Fibroblast of skin of right biceps (primary cell): ENCODE measurements at places on chromosomes 1 and 21.

DNA sequence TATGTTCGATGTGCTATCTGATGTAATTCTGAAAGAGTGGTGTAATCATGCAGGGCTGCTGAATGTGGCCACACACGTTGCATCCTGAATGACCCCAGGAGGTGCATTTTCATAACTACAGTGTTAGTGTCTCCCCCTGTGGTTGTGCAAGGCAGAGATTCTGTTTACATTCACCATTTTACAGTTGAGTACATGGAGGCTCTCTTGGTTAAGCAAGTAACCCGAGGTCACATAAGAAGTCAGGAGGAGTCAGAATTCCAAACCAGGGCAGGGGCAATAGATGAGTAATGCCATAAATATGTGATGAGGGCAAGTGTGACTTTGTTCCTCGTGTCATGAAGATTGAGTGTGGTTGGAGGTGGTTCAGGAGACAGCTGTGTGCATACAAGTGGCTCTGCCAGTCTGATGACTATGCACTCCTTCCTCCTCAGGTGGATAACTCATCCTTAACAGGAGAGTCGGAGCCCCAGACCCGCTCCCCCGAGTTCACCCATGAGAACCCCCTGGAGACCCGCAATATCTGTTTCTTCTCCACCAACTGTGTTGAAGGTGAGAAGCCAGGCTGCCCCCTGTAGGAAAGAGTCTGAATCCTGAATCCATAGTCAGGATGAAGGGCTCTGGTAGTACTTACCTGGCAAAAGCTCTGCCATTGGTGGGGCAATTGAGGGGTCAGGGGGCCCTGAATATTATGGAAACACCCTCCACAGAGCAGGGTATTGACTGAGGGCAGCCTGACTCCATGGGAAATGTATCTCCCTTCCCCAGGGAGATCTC is 9.3 kb downstream of the ATP1A2 start:
- peak; percentile 79 for DNase-seq

GRCh38 chr1:156625436-156626078 is 6.3 kb downstream of the HAPLN2 start:
- peak; percentile 14 for DNase-seq

DNA sequence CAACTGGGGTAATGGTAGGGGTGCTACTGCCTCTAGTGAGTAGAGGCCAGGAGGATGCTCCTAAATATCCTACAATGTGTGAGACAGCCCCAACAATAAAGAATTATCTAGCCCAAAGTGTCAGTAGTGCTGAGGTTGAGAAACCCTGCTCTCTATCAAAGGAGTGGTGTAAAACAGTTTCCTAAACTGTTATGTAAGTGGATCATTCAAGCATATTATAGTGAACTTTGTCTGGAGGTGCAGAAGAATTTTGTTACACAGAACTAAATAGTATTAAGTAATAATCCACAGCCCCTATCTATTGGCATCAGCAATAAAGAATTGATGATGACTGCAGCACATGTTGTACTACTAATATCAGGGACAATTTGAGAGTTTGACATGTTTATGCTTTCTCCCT is 20.3 kb upstream of the TARS2 start:
- DNase-seq: no peak

DNA sequence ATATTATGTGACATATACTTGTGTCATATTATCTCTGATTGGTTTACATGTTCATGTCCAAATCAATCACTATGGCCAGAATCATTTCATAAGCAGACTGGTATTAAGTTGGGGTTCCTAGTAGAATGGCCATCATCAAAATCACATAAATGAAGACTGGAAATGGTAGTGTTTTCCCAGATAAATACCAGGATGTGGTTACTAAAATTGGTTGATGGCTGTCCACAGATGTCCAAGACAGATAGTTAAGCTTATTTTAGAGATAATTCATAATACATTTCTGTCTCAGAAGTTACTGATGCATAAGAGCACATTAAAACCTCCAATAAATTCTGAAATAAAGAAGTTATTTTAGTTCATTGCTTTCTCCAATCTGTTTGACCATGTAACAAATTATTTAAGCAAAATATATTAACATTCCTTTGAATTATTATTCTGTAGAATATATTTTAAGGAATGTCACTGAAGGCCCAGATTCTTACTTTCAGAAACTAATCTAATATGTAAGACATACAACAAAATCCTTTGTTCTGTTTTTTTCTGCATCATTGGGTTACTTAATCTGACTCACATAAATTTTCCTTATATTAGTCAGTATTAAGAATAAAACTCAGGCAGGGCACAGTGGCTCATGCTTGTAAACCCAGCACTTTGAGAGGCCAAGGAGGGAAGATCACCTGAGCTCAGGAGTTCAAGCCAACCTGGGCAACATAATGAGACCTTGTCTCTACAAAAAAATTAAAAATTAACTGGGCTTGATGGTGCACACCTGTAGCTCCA is 483.9 kb downstream of the PTPRC start:
- DNase-seq: peak; percentile 64

DNA sequence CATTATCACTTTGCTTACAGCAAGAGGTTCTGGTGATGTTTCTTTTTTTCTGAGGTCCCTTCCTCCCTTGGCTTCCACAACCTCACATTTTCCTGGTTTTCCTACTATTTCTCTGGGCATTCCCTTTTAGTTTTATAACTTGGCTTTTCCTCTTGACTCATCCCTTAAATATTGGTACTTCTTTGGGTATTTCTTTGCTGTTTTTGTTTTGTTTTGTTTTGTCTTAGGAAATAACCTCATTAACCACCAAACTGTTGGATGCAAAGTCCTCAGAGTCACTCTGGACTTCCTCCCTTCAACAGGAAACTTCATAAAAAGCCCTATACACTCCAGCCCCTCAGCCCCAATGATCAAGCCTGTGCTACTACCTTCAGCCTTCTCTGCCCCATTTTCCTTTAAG is 211.1 kb downstream of the DUSP10 start:
- DNase-seq: no peak

GRCh38 chr1:59967141-59967697 is 40.6 kb upstream of the CYP2J2 start:
- peak; percentile 58 for DNase-seq

GRCh38 chr21:42654179-42654912 is 925 bp downstream of the PDE9A start:
- peak; percentile 7 for DNase-seq

DNA sequence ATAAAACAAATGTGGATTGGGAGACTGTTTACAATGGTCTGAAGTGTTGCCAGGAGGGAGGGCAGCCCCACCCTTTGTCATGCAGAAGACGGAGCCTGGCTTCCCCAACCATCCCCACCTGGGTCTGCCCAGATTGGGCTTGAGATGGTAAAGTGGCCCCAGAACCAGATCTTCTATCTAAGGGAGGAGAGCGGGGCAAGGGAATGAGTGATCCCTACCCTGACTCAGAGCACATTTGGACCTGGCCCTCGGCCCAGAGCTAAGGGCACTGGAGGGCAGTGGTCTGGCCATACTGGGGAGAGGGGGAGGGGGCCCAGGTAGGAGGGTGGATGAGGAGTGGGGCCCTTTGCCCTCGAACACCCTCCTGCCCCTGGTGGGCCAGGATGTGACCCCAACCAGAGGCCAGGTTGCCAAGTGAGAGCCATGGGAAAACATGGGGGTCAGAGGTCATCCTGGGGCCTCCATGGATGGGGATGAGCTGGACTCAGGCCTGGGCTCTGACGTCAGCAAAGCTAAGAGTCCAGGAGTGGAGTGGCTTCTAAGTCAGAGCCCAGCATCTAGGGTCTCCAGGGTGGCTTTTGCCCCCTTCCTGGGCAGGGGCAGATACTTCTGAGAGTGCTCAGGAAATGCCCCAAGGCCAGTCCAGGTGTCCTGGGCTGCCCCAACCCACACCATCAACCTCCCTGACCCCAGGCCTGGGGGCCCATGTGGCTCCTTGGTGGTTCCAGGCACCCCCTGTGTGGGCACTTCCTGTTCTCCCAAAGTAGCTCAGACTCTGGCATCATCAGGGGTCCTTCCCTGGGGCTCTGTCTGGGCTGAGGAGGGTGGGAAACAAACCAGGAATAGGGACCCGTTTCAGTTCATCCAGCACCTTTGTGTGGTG is 1.6 kb upstream of the LEFTY1 start:
- DNase-seq: no peak
